ENCODE measurements at places on chromosomes 3 and 15. TPM values are rescaled to one million over a fixed set of nuclear protein-coding genes. Genes with fewer than 3 reads are reported as not detected.

DNA sequence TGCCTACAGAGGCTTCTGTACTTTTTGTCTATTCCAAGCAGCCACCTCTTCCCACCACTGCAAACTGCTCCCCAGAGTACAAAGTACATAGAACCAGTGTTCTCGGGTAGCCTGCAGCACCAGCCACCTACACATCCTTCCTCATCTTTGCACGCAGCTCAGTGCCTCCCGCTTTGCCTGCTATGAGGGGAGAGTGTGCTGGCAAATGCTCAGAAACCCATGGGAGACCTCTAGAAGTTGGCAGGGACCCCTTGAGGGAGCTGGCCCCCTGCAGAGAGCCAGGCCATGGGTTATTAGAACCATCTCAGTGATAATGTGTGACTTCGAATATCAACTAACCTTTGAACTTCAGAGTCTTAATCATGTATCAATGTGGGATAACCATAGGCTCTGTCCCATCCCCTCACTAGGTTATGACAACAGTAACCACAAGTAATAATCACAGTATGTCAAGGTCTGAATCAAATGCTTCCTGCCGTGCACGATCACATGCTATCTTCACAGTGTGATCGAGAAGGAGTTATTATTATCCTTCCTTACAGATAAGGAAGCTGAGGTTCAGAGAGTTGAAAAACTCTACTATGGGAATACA lies 22.8 kb upstream of the SMAD3 start:
- no peak for DNase-seq
- no peaks in the 10 kb centered on the region for H3K36me3 ChIP-seq
- H3K4me1 ChIP-seq, result no peaks in the 10 kb centered on the region
- no peak overlapping the region for H3K4me3 ChIP-seq
- no peaks in the 10 kb centered on the region for H3K27me3 ChIP-seq
- no peak overlapping the region for H3K27ac ChIP-seq

- no peak overlapping the region for H3K4me3 ChIP-seq
- no peaks in the 10 kb centered on the region for H3K36me3 ChIP-seq
- H3K27ac ChIP-seq, result no peak overlapping the region
- no peaks in the 10 kb centered on the region for H3K27me3 ChIP-seq
- DNase-seq, result no peak
These were observed 8.3 kb upstream of the SUCLG2 start for GRCh38 chr3:67662733-67663132.

Gene FGD5
- total RNA-seq, result 18.7 TPM

Gene APOD
- total RNA-seq, result 1,247 TPM
